ENCODE measurements at places on chromosomes 6 and 20.

GRCh38 chr6:160063771-160064413, 57.7 kb upstream of the SLC22A1 start:
- DNase-seq, result no peak

GRCh38 chr6:170475118-170475517, 78.0 kb downstream of the PSMB1 start:
- DNase-seq, result no peak

DNA sequence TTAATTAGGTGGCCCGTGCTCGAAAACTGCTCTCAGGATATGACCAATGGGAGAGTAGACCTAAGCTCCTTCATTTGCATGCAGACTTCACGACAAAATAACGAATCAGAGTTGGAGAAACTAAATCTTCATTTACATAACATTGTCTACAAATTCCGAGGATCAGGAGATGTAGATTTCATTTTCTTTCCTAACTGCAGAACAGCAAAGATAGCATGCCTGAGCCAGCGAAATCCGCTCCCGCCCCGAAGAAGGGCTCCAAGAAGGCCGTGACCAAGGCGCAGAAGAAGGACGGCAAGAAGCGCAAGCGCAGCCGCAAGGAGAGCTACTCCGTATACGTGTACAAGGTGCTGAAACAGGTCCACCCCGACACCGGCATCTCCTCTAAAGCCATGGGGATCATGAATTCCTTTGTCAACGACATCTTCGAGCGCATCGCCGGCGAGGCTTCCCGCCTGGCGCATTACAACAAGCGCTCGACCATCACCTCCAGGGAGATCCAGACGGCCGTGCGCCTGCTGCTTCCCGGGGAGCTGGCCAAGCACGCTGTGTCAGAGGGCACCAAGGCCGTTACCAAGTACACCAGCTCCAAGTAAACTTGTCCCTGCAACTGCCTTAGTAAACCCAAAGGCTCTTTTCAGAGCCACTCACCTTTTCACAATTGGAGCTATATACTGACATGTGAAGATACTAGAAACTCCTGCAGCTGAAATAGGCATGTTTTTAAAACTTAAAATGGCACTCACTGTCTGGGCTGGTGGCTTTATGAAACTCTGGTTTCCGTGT, 96.5 kb downstream of the HFE start:
- DNase-seq, result peak; percentile 41

GRCh38 chr20:38825571-38825900, 20.0 kb downstream of the PPP1R16B start:
- no peak for DNase-seq

- DNase-seq, result no peak
These were observed 121.4 kb downstream of the ATXN1 start for GRCh38 chr6:16639684-16640480.

DNA sequence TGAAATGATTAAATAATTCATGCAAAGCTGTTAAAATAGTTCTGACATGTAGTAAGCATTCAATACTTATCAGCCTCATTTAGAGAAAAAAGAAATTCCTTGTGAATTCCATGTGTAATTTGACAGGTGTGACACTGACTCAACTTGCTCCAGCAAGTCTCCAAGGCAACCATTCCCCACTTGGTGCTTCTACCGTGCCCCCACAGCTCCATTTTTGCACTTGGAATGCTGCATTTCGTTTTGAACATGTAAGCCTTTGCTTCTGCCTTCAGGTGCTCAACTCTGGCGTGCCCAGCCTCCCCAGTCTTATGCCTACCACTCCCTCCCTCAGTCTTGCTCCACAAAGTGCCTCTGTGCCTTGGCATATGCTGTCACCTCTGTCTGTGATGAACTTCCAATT, 760.6 kb upstream of the CHD6 start:
- no peak for DNase-seq

DNA sequence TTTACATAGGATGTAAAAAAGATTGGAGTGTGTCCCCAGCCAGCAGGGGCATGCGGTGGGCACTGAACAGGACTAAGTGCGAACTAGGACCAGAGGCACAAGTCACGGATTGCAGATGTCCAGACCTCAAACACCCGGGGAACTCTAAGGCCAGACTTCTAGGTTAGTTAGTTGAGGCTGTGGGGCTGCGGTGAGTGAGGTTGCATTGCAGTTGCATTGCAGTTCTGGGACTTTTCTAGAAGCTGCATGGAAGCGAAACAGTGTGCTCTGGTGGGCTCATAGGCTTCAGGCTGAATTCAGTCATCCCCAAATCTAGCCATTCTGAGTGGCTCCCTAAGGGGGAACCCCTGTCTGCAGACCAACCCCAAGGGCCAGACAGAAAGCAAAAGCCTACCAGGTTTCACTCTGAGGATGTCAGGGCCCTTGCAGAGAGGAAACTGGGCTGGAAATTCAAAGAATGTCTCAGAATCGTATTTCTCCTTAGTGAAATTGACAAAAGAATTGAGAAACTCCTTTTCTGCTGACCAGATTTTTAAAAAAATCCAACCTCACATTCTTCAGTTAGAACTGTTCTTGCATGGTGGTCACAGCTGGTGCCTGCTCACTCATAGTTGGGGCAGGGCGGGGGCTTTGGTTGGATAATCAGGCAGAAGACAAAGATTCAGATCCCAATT, 182.8 kb downstream of the ZDHHC14 start:
- no peak for DNase-seq

DNA sequence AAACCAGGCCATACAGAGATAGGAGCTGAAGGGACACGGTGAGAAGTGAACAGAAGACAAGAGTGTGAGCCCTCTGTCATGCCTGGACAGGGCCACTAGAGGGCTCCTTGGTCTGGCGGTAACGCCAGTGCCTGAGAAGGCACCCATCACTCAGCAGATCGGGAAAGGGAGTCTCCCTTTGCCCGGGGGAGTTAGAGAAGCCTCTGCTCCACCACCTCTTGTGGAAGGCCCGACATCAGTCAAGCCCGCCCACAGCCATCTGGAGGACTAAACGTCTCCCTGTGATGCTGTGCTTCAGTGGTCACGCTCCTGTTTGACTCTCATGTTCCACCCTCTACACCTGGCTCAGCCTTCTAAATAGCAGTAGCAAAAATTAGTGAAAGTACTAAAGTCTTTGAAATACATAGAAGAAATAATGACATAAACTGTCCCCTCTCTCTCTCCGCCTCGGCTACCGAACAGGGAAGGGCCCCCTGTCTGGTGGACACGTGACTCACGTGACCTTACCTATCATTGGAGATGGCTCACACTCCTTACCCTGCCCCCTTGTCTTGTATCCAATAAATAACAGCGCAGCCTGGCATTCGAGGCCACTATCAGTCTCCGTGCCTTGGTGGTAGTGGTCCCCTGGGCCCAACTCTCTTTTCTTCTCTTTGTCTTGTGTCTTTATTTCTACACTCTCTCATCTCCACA, 66.7 kb downstream of the RPP21 start:
- DNase-seq, result peak; percentile 61

DNA sequence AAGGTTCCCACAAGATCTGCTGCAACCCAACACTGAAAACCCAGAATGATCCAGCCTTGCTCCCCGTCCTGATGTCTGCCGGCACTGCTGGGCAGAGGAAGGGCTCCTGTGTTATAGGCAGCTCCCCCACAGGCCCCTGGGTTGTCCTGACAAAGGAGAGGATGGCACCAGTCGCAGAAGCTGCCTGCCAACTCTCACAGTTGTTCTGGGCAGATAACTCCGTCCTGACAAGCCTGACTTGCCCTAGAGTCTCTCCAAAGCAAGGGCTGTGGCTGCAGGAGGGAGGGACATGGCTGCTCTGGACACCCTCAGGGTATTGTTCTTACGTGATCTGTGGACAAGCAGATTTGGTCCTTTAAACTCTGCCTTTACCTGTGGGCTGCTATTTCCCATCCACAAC, 243.8 kb downstream of the CDH26 start:
- DNase-seq, result no peak

DNA sequence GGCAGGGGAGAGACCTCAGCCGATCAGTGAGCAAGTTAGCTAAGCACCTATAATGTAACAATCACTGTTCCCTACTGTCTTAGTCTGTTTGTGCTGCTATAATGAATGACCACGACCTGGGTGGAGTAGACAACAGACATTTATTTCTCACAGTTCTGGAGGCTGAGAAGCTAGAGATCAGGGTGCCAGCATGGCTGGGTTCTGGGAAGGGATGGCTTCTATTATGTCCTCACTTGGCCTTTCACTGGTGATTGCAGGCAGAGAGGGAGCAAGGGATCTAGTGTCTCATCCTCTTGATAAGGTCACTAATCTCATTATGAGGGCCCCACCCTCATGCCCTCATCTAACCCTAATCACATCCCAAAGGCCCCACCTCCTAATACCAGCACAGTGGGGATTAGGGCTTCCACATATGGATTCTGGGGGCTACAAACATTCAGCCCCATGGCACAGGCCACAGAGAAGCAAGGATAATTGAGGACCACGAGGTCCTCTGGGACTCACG, 162.5 kb downstream of the CD83 start:
- DNase-seq, result no peak

GRCh38 chr6:71072508-71072907, 115.6 kb upstream of the B3GAT2 start:
- DNase-seq, result no peak

GRCh38 chr6:73041051-73041450, 184.2 kb downstream of the KHDC1L start:
- DNase-seq, result no peak

- no peak for DNase-seq
These were observed 457.8 kb downstream of the QKI start for GRCh38 chr6:163872335-163872734.

DNA sequence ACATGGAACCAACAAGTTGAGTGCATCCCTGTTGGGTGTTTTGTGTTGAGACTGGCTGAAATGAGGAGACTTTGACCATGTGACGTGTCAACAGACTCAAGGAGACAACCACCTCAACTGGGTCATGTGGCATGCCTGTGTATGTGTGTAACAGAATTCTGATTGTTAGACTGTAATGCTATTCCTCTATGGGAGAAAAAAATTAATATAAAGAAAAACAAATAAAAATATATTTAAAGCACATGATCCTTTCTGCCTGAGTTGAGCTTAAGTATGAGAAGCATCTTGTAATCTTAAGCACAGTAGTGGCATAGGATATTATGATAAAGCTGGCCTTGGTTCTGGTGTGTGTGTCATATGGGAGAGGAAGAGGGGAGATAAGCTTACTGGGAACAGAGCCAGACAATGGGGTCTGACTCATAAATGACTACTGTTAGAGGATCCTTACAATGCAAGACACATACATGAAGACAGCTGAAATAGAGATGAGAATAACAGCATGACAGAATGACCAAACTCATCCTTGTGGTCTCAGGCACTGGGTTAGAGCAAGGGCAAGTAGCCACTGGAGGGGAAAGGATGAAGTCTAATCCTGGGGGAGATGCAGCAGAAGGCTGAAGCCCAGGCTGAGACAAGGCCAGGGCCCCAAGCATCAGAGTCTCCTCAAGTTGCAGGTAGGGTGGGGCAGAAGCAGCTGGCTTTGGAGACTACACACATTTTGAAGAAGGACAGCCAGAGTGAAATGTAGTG, 9.2 kb downstream of the TP53INP2 start:
- DNase-seq, result no peak

GRCh38 chr6:167933847-167934246, 63.6 kb upstream of the KIF25 start:
- no peak for DNase-seq

GRCh38 chr6:162211022-162211421, 516.5 kb downstream of the PRKN start:
- no peak for DNase-seq

GRCh38 chr6:56144538-56145324, 102.6 kb downstream of the COL21A1 start:
- no peak for DNase-seq

GRCh38 chr6:147554281-147554680, 45.8 kb downstream of the SAMD5 start:
- no peak for DNase-seq

DNA sequence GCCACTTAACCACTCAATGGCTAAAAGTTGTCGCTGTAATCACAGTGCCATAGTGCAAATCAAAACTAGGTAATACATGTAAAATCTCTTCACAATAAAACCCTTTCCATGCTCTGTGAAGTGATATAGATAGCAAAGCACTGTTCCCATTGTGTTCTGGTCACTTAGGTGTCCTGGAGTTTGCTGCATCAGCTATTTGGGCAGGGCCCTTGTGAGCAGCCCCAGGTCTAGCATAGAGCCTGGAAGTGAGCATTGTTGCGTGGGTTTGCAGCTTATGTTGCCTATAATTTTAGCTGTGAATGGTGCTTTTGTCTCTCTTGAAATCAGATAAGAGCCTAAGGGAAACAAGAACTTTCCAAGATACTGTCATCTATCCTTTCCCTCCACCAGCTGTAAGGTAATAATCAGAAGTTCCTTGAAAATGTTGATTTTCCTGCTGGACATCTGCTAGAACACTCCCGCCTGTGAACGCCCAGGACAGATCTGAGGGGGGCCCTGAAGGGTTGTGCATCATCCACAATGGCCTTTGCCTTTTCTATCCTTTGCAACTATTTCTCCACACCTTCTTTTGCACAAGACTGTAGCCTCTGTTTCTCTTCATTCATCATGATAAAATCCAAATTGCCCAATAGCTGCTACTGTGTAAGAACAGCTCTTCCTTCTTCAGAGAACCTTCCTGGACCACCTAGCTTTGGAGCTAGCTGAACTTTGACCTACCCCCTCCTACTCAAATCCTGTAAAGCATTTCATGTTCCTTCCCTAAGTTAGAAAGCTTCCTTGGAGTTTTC, 57.0 kb downstream of the TNFAIP3 start:
- DNase-seq, result no peak

GRCh38 chr6:71079677-71080076, 122.8 kb upstream of the B3GAT2 start:
- no peak for DNase-seq

- no peak for DNase-seq
These were observed 23.7 kb downstream of the MLIP start for GRCh38 chr6:54134935-54135334.

- no peak for DNase-seq
These were observed 67.3 kb downstream of the ISM1 start for GRCh38 chr20:13288357-13288756.

GRCh38 chr6:24344976-24345375, 12.9 kb downstream of the DCDC2 start:
- no peak for DNase-seq

GRCh38 chr6:10425975-10426780, 11.3 kb upstream of the TFAP2A start:
- DNase-seq, result no peak

DNA sequence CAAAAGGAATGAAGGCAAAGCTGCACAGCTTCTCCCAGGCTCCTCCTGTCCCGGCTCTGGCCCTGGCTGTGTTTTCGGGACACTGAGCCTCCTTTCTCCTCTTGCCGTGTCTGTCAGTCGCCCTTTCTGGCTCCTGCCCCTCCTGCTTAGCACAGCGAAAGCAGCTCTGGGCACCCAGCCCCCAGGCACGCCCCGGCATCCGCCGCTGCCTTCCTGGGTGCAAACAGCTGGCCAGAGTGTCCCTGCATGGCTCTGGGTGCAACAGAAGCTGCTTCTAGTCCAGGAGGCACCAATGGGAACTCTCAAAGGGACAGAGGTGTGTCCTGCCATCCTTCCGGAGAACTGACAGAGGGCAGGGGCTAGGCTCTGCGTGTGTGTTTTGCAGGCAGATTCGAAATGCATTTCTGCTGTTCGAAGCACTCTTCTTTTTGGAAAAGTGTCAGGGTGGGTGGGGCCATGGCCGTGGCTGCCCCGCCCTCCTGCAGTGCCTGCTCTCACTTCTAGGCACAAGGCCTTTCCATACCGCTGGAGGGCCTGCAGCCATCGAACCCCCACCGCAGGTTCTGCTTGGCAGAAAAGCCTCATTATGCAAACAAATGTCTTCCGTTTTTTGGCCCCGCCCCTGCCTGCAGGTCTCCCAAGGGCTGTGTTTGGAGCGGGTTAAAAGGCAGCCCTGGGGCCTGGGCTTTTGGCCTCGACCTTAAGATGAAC, 15.5 kb downstream of the COL9A3 start:
- no peak for DNase-seq

Data from activated naive CD4-positive, alpha-beta T cell treated with anti-CD3 and anti-CD28 coated beads, Interleukin-2, amount 50 U/mL, for 16 hours (primary cell).